Cardiac septum (tissue), 1 donor: ENCODE measurements at places on chromosomes 3 and 15. TPM values are rescaled to one million over a fixed set of nuclear protein-coding genes. Genes with fewer than 3 reads are reported as not detected.

GRCh38 chr15:90376789-90377188 lies 11.3 kb upstream of the IQGAP1 start:
- DNase-seq: no peak

MYNN gene
- 11.6 TPM for total RNA-seq

- DNase-seq: no peak
These were observed 11.7 kb downstream of the MGA start for GRCh38 chr15:41671656-41672648.

GRCh38 chr3:181417748-181418147 lies 294.0 kb upstream of the SOX2 start:
- no peak for DNase-seq

ST8SIA2 gene
- total RNA-seq: 10.1 TPM

GRCh38 chr3:53144446-53144845 lies 14.2 kb upstream of the RFT1 start:
- DNase-seq: no peak

GRCh38 chr15:85676342-85677098 lies 118.2 kb downstream of the KLHL25 start:
- no peak for DNase-seq

- no peak for DNase-seq
These were observed 26.2 kb downstream of the PIK3CA start for GRCh38 chr3:179174316-179174715.

- no peak for DNase-seq
These were observed 154.5 kb upstream of the SUCLG2 start for GRCh38 chr3:67808906-67809305.

DNA sequence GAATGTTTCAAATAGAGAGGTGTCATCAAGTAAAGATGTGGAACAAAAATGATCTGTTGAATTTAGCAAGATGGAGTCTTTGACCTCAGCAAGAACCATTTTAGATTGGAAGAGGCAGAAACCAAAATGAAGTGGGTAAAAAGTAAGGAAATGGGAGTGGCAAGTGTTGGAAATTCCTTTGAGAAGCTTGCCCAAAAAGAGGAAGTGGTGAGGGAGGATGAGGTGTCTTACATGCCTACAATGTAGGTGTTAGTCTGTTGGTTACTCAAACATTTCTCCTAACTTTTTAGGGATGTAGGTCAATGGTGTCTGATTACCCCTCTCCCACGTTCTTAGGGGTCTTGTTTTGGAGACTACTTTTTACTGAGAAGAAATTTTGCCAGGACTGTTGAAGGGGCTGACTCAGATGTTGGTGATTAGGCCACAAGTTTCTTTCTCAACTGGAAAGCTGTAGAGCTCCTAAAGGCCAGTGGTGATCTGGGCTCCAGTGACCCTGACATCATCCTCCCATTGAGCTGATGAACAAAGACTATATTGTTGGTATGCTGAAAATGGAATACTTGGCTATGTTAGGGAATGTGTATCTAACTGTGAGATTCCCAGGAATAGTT lies 5.1 kb downstream of the PPP2R3A start:
- DNase-seq: no peak

DNA sequence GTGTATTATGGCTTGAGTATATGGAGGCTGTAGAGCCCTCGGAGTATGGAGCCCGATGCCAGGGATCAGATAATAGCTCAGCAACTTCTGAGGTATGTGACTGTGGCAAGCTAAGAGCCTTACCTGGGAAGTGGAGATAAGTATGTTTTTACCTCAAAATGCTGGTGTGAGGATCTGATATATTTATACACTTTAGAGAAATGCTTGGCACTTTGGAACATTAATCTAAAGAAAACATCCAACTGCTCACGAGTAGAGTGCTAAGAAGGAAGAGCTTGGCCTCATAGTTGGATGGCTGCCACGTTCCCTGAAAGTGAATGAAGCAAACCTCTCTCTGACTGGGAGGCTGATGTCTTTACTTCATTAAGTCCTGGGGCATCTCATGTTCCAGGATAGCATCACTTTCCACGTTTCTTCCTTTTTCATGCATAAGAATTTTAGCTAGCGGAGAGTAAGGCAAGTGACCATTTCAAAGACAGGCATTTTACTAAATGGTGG lies 58.9 kb upstream of the GOLGA8J start:
- no peak for DNase-seq

DNA sequence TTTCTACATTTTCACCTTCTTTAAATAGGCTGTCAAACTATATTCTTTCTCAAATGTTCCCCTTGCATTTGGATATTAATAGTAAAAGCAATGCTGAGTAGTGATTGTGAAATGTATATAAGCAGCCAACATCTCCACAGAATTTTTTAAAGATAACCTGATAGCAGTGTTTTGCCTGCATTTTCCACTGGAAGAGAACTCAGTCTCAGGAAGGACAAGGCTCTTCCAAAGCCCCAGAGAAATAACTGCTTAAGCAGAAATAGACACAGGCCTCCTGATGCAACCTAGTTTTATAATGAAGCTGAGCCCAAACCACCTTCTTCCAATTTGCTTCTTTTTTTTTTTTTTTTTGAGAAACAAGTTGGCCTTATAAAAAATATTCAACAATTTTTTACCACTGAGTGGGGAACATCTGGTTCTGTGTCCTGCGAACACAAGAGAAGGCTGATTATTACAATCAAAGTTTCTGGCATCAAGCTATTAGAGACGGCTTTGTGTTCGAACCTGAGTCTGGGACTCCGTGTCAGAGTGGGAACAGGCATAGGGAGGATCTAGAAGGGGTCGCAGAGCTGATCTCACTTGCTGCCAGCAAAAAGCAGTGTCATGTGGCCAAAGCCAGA lies 332.5 kb upstream of the TBL1XR1 start:
- DNase-seq: no peak

DNA sequence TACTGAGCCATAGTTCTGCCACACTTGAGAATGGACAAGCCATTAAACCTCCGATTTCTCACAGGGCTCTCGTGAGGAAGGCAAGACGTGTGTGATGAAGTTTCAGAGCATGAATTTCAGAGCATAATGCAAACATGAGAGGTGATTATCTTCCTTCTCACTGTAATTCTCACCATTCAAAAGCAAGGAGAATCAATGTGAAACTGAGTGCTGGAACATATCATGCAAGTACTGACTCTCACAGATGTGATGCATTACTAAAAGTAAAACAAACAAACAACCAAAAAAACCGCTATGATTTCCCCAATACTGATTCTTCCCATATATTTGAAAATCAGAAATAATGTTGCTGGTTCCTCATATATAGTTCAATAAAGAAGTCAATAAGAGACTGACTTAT lies 23.7 kb downstream of the P3H2 start:
- DNase-seq: no peak

TMEM43 gene
- 62.0 TPM for total RNA-seq

RABL3 gene
- 22.8 TPM for total RNA-seq

DNA sequence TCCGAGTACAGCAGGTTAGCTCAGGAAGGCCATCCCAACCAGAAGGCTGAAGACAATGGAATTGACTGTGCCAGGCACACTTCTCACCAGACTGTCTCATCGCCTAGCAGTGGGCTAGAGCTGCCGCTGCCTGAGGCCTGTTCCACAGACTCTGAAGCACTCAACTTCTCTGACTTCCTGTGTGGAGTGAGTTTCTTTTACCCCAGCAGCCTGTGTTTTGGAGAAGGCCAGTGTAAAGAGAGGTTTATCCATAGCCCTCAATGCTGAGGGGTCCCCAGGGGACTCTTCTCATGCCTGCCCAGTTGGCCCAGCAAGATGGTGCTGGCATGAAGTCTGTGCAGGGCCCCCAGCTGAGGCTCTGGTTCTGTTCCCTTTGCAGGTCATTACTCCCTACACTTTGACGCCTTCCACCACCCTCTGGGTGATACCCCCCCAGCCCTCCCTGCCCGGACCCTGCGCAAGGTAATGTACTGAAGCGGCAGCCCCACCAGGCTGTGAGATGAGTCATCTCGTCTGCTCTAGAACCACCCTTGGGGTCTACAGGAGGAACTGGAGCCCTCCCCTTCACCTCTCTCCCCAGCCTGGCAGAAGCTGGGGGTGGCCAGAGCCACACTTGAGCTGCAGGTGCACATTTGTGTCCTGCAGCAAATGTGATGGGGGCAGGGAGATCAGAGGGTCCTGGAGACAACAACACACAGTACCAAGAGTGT lies 5.2 kb upstream of the MANF start:
- DNase-seq: peak; percentile 2

MAGEF1 gene
- 30.2 TPM for total RNA-seq

DNA sequence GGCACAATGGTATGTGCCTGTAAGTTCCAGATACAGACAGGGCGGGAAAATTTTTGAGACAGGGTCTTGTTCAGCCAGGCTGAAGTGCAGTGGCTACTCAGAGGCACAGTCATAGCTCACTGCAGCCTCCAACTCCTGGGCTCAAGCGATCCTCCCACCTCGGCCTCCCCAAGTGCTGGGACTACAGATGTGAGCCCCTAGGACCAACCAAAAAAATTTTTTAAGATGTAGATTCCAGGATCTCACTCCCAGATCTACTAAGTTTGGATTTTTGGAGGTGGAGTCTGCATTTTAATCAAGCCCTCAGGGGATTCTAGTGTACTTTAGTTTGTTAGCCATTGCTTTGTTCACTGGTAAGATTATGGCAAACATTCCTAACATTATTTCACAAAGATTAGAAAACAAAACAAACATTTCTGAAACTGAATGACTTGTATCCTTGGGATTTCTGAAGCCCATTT lies 2.7 kb downstream of the LIPH start:
- peak; percentile 27 for DNase-seq

- no peak for DNase-seq
These were observed 96.3 kb downstream of the TPRG1 start for GRCh38 chr3:189267981-189268613.

GRCh38 chr3:45554006-45554666 lies 40.4 kb upstream of the LIMD1 start:
- peak; percentile 81 for DNase-seq

- no peak for DNase-seq
These were observed 10.6 kb downstream of the DENND6A start for GRCh38 chr3:57682284-57682683.

DNA sequence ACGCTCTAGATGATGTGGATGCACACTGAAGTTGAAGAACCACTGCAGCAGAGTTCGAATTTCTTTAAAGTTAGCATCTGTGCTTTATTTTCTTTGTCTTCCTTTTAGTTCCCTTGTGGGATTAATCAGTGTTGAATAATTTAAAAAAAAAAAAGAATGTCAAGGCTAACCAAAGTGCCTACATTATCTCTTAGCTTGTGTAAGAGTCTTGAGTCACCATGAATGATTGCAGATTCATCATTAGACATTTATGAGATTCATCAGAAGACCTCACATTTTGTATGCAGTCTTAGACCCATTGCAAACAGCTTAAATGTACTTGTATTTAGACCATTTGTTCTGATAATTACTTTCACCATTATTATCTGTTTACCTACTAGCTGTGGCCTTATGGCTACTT lies 182.2 kb downstream of the FNDC3B start:
- DNase-seq: no peak

- no peak for DNase-seq
These were observed 874.0 kb downstream of the PLOD2 start for GRCh38 chr3:145286937-145287336.

DNA sequence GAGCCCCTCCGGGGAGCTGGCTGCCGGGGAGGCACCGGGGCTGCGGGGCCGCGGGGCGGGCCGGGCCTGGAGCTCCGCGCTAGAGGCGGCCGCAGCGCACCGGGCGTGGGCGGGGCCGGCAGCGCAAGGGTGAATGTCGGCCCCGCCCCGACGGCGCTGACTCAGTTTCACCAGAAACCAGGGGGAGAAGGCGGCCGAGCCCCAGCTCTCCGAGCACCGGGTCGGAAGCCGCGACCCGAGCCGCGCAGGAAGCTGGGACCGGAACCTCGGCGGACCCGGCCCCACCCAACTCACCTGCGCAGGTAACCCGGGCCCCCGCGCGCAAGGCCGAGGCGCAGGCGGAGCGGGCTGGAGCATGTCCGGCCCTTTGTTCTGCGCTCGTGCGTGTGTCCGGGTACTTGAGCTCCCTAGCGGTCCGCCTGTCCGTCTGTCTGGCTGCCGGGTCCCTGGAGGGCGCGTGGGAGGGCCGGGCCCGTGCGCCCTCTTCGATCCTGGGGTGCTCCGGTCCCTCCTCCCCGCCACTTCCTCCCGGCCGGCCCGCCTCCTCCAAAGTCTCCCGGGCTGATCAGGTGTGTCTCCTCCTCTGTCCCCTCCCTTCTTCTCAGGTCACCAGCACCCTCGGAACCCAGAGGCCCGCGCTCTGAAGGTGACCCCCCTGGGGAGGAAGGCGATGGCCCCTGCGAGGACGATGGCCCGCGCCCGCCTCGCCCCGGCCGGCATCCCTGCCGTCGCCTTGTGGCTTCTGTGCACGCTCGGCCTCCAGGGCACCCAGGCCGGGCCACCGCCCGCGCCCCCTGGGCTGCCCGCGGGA lies at the start of gene SPINT1:
Gene SPINT1, plus strand, starts transcription at position 164 of the 811 bp plus-strand sequence. Its CDS starts 507 bp downstream, at position 671.
- DNase-seq: peak; percentile 78

SYNM gene
- 395 TPM for total RNA-seq

DNA sequence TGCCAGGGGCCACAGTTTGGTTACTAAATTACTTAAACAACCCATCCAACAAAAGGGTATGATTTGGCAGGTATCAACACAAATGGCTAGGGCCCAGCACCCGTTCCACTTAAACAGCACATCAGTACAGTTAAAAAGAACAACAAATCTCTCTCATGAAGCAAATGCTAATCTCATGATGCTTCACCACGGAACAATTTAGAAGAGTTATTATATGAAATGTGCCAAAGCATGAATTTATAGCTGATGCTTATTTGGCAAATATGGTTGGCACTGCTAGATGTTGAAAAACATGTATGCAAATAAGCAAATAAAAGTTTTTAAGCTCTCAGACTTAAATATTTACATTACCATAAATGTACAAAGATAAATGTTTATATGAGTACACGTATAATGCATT lies 2.3 kb downstream of the PEAK1 start:
- DNase-seq: no peak

DNA sequence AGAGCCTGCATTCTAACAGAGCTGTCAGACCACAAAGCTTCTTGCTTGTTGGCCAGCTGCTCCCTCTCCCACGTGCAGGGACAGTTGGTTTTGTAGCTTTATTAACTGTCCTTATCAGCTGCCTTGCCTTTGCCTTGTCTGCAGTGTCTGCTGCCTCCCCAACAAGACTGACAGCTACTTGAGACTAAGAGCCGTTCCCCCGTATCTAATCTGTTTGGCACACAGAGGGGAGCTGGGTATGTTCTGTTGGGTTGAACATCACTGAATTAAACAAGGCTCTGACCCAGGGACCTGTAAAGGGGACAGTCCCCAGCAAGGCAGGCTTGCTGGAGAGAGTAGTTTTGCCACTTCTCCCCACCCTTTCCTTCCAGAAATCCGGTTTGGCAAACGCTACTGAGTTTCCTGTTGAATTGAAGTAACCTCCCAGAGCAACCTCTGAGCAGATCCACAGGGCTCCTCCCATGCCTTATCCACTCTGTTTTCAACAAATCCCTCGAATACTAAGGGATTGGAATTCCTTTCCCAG lies 116.1 kb downstream of the ANP32A start:
- peak; percentile 81 for DNase-seq

GOLGA6D gene
- not detected for total RNA-seq

DNA sequence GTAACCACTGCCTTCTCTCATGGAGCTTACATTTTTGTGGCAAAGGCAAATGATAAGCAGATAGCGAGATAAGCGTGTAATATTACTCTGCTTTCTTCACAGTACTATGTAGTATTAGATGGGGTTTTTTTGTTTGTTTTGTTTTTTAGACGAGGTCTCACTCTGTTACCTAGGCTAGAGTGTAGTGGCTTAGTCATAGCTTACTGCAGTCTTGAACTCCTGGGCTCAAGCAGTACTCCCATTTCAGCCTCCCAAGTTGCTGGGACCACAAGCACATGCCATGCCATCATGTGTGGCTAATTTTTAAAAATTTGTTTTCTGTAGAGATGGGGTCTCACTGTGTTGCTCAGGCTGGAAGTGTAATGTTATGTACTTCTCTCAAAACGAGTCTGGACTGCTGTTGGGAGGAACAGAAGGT lies 22.9 kb downstream of the MBNL1 start:
- no peak for DNase-seq

ADGRG7 gene
- total RNA-seq: 0.13 TPM

TPRG1 gene
- total RNA-seq: 2.2 TPM

RNU5B-1 gene
- total RNA-seq: 29.8 TPM
